Activated T-cell treated with anti-CD3 and anti-CD28 coated beads, Interleukin-2, amount 50 U/mL, for 24 hours (primary cell): ENCODE measurements at places on chromosomes 4 and X.

DNA sequence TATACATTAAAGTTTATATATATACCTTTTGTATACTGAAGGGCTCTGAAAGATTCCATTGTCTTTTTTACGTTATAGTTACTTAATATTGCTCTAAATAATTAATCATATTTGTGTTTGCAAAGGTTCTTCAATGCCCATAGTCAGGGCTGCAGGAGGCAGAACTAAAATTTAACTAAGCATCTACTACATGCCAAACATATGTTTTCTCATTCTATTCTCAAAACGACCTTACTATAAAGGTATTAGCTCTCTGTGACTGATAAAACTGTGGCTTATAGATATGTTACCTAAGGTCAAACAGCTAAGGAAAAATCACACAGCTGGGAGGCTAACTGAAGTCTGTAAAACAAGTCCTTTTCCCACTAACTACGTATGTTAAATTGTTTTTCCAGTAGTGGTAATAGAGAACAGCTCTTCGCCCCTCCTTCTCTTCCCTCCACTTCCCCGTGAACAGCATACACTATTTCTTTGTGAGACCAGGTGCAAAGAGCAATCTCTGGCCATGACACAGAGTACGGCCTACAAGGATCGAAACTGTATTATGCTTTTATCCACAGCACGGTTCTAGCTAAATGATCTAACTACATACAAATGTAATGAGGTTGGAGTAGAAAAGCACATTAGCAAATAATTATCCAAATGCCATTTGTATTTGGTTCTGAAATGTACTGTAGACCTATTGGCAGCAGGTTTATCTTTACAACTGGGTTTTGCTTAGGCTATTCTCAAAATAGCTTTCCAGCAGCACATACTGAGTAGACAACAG is 1.7 kb downstream of the CNOT6L start:
- no peak for DNase-seq

DNA sequence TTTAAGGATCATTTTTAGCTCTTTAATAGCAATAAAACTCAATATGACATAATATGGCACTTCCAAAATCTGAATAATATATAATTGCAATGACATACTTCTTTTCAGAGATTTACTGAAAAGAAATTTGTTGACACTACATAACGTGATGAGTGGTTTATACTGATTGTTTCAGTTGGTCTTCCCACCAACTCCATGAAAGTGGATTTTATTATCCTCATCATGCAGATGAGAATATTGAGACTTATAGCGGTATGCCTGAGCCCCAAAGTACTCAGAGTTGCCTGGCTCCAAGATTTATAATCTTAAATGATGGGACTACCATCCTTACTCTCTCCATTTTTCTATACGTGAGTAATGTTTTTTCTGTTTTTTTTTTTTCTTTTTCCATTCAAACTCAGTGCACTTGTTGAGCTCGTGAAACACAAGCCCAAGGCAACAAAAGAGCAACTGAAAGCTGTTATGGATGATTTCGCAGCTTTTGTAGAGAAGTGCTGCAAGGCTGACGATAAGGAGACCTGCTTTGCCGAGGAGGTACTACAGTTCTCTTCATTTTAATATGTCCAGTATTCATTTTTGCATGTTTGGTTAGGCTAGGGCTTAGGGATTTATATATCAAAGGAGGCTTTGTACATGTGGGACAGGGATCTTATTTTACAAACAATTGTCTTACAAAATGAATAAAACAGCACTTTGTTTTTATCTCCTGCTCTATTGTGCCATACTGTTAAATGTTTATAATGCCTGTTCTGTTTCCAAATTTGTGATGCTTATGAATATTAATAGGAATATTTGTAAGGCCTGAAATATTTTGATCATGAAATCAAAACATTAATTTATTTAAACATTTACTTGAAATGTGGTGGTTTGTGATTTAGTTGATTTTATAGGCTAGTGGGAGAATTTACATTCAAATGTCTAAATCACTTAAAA is 15.3 kb downstream of the ALB start:
- no peak for DNase-seq

DNA sequence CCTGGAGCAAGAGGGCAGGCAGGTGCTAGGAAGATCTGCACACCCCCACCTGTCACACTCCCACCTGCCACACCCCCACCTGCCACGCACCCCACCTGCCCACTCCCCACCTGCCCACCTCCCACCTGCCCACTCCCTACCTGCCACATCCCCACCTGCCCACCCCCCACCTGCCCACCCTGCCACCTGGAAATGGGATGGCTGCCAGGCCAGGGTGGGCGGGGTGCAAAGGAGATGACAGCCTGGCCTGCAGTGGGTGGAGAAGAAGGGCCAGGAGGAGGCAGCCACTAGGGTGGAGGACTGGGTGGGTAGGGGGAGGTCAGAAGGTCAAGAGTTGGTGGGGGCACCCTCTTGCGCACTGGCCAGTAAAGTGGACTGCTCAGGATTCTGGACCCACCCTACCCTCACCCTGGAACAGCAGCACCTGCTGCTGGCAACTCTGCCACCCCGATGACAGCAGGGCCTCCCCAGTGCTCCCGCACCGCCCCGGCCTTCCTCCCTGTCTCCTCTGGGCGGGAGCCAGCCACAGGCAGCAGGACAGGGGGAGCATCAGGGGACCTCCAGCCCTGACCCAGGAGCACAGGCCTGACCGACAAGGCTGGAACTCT is 66.8 kb upstream of the NKX1-1 start:
- DNase-seq: no peak

- no peak for DNase-seq
These were observed 23.4 kb downstream of the ACOX3 start for GRCh38 chr4:8417071-8417614.

DNA sequence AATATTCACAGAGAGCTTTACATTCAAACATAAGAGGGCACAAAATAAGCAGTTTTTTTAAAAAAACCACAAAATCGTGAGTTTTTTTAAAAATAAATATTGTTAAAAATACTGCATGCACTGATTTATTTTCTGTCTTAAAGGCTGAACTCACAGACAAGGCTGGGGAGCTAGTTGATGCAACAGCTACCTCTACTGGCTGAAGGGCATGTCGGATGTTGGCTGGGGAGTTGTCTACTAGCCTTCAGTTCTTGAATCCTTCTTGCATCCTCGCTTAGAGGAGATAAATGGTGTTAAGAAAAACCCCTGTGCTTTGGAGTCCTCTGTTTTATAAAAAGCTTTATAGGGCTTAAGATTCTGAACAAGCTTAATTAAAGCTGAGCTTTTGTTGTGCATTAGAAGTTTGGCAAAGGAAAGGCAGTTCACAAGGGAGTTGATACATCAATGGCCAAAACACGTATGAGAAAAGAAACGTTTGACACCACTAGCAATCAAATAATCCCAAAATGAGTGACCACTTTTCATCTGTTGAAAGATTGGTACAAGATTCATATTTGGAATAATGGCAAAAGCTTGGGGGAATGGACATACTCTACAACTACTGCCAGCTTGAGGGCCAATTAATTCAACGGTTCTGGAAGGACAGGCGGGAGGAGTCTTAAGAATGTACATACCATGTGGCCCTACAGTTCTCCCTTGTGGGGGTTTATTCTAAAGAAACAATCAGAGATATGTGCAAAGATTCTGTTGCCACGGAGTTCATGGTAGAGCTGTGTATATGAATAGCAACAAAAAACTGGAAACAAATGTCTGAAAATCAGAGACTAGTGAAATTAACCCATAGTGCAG is 94.7 kb downstream of the SEL1L3 start:
- no peak for DNase-seq

DNA sequence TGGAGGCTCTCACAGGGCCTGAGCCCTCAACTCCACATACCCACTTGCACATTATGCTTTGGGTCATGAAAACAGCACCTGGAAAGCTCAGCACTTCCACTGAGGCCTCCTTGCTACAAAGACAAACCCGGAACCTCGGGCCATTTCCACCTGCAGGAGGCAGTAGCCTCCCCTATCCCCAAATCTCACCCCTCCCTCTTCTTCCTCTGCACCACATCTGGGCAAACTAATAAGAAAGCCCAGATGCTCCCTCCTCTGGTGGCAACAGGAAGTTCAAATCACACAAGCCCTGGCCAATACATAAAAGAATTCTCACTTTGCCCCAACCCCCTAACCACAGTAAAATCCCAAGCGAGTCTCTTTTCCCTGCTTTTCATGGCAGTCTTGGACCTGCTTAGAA is 136.4 kb downstream of the MAPK10 start:
- no peak for DNase-seq

- no peak for DNase-seq
These were observed 8.8 kb upstream of the NKX1-1 start for GRCh38 chr4:1414831-1415680.

DNA sequence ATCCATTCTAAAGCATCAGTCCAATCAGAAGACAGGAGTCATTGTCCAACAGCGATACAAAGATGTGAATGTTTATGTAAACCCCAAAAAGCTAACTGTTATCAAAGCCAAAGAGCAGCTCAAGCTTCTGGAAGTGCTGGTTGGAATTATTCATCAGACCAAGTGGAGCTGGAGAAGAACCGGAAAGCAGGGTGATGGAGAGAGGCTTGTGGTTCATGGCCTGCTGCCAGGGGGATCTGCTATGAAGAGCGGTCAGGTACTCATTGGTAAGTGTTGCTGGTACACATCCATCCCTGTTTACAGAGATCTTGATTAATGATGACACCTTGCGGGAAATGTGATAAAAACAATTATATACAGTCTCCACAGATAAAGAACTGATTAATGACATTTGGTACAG is 11.0 kb downstream of the INTU start:
- no peak for DNase-seq

GRCh38 chr4:173046818-173047217 is 121.8 kb upstream of the GALNT7 start:
- no peak for DNase-seq

DNA sequence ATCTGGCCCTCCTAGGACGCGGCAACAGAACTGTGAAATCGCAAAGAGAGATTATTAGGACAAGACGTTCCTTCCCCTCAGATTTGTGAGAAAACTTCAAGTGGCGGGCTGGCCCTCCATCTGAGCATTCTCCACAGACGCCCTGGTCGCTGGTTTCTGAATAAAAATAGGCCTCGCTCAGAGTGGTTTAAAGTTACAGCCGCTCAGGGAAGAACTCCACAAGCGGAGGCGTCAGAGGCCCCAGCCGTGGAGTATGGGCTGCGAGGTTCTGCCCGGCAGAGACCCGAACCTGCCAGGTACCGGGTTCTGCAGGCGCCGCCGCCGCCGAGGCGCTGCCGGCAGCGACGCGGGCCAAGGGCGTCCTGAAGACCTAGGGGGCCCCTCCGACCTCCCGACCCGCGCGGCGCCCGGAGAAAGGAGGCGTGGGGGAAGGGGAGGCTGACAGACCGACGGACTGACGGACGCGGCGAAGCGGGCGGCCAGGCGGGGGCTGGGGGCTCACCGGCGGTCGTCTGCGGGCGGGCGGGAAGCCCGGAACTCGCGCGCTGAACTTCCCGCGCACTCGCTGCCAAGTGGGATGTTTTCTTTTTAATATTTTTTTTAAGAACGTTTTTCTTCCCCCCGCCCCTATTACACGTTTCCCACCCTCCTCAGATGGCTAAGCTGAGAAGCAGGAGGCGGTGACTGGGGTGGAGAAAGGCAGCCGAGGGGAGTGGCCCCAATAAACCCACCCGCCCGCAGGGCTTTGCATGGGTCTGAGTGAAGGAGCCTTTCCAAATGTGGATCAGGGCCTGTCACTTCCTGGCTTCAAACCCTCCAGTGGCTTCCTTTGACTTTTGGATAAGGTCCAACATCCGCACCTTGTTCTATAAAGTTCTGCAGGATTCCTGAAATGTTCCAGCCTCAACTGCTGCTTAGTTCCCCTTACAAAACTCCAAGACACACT is at the start of gene PABPC4L:
Gene PABPC4L, minus strand, starts transcription at position 574 of the 946 bp plus-strand sequence. CDS start 770 bp downstream, outside the sequence.
- DNase-seq: no peak

DNA sequence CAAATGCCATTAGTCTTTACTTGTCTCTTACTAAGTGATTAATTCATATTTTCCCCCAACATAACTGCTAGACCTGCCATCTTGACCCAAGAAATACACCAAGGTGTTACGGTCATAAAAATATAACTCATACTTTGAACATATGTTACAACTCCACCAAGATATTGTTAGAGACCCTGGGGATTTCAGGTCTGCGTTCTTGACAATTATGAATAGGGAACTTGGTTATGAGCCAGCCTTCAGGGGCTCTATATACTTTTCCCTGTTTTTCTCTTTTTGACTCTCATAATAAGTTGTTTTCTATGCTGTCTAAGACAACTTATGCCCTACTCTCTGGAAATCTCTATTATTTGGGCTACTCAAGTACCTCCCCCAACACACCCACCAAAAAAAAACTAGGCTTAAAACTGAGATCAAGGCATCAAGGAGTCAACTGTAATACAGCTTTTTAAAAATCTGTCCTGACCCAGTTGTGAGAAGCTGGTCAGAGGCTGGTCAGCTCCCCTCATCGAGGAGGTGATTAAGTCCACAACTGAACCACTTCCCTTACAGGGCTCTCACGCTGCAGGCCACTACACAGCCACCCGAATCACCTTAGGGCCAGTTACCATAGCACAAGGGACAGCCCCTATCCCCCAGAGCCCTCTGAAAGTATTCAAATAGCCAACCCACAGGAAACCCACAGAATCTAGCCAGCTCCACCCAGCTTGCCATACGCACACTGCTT is 10.5 kb upstream of the TLR3 start:
- DNase-seq: no peak

DNA sequence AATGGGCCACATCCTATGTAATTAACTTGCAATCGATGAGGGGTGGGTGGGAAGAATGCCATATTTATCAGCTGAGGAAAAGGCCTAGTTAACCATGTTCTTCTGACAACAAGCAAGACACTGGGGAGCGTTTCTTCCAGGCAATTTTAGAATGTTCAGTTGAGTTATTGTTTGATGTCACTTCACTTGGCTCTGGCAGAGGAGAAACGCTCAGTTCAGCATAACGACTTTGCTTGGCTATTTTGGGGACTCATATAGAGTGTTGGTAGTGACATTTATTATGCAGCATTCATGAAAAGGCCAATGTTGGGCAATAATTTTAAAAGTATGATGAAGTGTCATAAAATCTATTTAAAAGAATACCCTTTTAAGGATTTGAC is 648 bp downstream of the SYNPO2 start:
- DNase-seq: no peak

- no peak for DNase-seq
These were observed 122.9 kb downstream of the SYNPO2 start for GRCh38 chr4:119011607-119011988.

DNA sequence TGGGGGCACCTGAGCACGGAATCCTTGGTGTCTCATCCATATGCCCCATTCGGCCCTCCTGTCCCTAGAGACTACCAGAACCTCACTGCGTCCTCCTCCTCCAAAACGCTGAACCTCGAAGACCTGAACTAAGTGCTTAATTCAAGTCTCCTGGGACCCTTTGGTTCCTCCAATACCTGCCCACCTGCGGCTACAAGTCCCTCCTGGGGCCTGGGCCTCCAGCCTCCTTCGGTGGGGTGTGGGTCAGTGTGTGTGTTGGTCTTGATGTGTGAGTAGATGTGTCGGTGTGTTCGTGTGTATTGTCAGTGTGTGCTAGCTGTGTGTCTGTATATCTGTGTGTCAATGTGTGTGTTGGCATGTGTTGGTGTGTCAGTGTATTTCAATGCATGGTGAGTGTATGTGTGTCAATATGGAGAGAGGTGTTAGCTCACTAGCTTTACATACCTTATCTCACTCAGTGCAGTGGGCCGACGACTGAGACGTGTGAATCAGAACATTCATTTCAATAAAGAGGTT is 2.6 kb upstream of the SEPTIN6 start:
- DNase-seq: no peak
